ENCODE measurements at places on chromosomes 2 and 18.

GRCh38 chr2:37091873-37092272, 7.6 kb downstream of the GPATCH11 start:
- DNase-seq = no peak

- peak; percentile 22 for DNase-seq
These were observed 244.6 kb downstream of the BCL2 start for GRCh38 chr18:63074981-63075404.

GRCh38 chr18:2303517-2304238, 267.6 kb downstream of the METTL4 start:
- peak; percentile 6 for DNase-seq

- DNase-seq = no peak
These were observed at the start of gene TYMS for GRCh38 chr18:657311-658000. Gene TYMS, plus strand, starts transcription at chr18:657653. Its CDS starts 90 bp downstream, at chr18:657743.
